H4 (cell line): ENCODE measurements at places on chromosomes 13 and 19.

GRCh38 chr19:57599377-57599760, 316 bp upstream of the ZNF530 start:
- DNase-seq = no peak

DNA sequence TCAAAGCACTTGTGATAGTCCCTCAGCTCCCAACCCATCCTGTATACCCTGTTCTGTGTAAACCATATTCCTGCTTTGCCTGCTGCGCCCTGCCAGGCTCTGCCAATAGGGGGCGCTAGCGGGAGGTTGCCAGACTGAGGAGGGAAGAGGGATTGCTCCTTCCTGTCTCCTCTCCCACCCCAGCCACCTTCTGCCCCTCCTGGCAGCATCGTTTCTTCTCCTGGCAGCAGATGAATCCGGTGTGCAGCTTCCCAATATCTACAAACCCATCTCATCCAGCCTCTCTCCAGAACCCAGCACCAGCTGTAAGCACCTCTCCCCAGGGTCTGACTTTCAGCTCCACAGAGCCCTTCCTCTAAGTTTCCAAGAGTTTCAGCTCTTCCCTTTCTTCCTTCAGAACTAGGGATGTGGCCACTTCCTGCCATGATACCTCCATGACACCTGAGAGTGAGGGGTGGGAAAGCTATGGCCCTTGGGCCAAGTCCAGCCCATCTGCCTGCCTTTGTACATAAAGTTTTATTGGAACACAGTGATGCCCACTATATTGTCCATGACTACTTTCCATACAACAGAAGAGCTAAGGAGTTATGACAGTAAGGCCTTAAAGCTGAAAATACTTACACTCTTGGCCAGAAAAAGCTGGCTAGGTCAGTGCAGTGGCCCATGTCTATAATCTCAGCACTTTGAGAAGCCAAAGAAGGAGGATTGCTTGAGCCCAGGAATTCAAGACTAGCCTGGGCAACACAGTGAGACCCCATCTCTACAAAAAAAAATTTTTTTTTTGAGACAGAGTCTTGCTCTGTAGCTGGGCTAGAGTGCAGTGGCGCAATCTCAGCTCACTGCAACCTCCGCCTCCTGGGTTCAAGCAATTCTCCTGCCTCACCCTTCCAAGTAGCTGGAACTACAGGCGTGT, 34.5 kb upstream of the ATP1A3 start:
- DNase-seq = no peak

- DNase-seq = no peak
Measured at GRCh38 chr19:10808937-10809649, 26.9 kb downstream of the TMED1 start.

DNA sequence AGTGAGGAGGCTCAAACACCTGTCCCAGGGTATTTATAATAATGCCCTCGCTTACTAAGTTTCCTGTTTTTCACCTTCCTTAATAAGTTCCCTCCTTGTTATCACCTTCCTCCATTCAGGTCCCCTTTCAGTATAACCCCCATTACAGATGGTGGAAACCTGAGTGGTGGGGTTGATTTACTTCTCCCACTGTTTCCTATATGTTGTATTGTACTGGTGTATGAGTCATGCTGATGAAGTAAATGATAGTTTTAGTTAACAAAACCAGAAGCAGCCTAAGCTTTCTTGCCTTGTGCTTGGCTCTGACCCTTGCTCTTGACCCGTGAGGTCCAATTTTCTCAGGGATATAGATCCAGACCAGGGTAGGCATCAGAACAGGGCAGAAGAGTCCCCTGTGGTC, 22.3 kb upstream of the TNFSF11 start:
- no peak for DNase-seq
